ENCODE measurements at places on chromosomes 13 and 19. TPM values are rescaled to one million over a fixed set of nuclear protein-coding genes. Genes with fewer than 3 reads are reported as not detected.

- no peak for DNase-seq
Observed at GRCh38 chr19:37869766-37870340, 36.5 kb downstream of the WDR87 start.

SOX1 gene
- total RNA-seq = not detected

AMH gene
- 1.3 TPM for total RNA-seq

DNA sequence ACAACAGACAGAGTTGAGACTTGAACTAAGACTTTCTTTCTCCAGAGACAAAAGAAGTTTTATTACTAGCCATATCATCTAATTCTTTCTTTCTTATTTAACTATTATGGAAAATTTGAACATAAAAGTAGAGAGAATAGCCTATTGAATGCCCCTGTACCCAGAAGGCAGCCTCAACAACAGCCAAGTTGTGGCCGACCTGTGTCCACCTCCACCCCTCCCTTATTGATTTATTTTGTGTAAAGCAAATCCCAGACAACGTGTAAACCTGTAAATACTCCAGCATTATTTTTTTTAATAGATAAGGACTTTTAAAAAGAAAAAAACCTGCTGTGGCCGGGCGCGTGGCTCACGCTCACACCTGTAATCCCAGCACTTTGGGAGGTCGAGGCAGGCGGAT, 26.1 kb upstream of the FXYD3 start:
- no peak for DNase-seq

GRCh38 chr19:4851551-4852290, 15.7 kb downstream of the PLIN3 start:
- DNase-seq = peak; percentile 73

GRCh38 chr13:71939186-71939585, 72.2 kb upstream of the DACH1 start:
- no peak for DNase-seq

CDC37 gene
- 192 TPM for total RNA-seq

KCNRG gene
- total RNA-seq = 1.6 TPM

SPTBN4 gene
- total RNA-seq = 2.6 TPM

DNA sequence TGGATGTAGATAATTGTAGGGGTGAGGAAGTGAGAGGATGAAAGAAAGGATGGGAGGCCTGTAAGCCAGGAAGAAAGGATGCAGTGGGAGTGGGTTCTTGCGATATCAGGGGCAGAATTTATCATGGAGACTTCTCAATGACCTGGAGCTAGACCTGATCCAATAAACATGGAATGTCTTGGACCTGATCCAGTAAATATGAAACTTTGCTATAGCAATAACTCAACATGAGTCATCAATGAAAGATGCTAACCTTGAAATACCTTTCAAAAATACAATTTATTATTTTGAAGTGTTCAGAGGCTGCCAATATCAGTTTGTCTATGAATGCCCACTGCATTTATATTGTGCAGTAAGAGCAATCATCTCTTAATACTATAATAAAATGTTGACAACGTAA, 279.5 kb downstream of the POU4F1 start:
- DNase-seq = no peak

DNA sequence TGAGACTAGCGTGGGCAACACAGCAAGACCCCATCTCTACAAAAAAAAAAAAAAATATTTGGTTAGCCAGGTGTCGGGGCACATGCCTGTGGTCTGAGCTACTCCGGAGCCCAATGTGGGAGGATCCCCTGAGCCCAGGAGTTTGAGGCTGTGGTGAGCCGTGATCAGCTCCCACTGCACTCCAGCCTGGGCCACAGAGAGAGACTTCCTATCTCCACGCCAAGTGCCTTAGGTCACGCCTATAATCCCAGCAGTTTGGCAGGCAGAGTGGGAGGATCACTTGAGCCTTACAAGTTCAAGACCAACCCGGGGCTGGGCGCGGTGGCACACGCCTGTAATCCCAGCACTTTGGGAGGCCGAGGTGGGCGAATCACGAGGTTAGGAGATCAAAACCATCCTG, 8.7 kb upstream of the ADAT3 start:
- DNase-seq = no peak

DNA sequence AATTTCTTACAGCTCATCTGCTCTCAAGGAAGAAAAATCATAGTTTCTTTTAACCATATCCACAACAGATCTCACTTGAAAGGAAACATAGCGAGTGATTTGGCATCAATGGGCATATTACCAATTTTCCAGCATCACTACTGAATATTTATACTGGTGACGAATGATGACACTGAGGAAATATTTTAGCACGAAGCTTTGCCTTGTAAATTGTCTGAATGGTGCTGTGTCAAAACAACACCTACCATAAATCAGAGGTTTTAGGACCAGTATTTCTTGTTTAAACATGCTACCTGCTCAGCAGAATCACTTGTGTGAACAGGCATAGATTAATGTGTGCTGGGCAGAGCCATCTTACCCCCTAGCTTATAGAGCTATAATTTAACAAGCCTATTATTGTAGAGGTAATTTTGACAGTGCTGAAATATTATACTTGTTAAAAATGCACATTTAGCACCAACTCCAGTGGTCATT, 146.8 kb downstream of the ABCC4 start:
- no peak for DNase-seq

- DNase-seq = no peak
Observed at GRCh38 chr13:42653679-42654078, 79.7 kb downstream of the TNFSF11 start.

SERTAD1 gene
- 8.9 TPM for total RNA-seq

- DNase-seq = no peak
Observed at GRCh38 chr13:100854006-100854405, 179.4 kb upstream of the TMTC4 start.

- DNase-seq = no peak
Observed at GRCh38 chr13:45063261-45063860, 56.9 kb upstream of the GTF2F2 start.

DNA sequence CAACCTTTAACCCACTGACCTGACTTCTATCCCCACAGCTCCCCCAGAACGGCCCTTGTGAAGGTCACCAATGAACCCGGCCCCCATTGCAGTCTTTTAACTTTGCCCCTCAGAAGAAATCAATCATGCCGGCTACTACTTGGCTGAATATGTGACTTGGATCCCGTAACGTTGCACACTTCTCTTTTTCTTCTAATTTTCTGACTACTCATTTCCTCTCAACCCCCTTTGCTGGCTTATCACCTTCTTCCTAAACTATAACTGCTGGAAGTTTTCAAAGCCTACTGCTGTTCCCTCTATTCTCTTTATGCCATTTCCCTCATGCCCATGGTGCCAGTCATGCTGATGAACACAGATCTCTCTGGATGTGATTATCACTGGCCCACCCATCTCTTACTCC, 367.6 kb downstream of the DNAJC15 start:
- no peak for DNase-seq

CGB1 gene
- total RNA-seq = not detected

ZNF534 gene
- not detected for total RNA-seq

DNA sequence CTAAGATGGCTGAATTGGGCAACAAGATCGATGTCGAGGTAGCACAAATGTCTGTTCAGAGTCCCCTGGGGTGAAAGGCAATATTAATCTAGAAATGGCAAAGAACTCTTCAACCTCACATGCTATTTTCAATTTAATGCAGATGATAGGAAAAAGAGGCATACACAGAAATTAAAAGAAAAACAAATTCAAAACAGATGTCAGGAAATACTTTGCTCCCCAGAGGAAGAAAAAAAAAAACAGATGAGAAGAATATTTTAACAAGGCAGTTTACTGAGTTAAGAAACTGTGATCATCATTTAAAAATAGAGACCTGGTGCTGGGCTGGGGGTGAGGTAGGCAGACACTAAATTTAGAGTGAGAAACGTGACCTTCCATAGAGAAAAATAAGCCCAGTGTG, 421.9 kb upstream of the ARGLU1 start:
- no peak for DNase-seq

HTR2A gene
- total RNA-seq = 0.89 TPM

DNA sequence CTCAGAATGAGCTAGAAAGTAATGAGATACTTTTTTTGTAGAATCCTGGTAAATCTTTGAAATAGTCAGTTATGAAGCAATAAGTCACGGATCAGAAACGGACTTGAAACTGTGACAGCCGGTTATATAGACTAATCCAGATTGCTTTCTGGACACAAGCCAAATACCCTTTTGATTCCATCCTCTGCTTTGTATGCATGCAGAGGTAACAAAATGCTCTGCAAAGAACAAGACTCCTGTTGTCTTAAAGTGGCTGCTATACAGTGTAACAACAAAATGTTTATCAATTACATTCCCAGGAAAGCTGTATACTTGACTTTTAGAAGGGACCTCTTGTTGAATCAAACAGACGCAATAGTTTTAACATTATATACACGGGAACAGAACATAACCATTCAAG, 66.5 kb upstream of the STARD13 start:
- DNase-seq = no peak

- no peak for DNase-seq
Observed at GRCh38 chr13:40072663-40073120, 417.2 kb downstream of the COG6 start.

DNA sequence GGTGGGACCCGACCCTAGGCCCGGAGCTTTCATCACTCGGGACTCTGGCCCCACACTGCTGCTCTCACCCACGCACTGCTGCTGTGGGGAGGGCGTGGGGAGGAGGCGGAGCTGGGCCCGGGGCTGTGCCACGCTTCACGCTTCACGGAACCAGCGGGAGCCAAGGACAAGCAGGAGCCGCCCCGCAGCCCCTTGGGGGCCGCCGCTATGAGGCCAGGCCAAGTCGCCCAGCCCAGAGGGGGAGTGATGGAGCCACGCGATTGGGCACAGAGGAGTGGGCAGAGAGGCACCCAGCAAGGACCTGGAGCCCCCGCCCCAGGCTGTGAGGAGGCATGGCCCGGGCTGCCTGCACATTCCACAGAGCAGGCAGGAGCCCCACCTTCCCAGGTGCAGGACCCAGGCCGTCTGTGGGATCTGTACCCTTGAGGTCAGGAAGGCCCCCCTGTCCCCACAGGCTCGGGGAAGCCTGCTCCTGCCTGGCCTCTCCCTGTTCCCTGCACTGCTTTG, 10.2 kb upstream of the SUPT20H start:
- no peak for DNase-seq

GRCh38 chr19:55544776-55545439, 435 bp downstream of the SBK3 start:
- DNase-seq = no peak

DNA sequence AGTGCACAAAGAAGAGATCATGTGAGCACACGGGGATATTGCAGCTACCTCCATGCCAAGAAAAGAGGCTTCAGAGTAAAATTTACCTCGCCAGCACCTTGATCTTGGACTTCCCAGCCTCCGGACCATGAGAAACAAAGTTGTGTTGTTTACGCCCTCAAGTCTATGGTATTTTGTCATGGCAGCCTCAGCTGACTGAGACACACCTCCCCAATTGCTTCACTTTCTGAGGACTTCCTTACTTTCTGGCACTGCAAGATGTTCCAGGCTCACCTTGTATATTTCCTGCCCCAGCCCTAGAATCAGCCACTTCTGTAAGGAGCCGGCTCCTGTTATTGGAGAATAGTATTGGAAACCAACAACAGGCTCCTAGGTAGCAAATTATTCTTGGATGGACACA, 6.6 kb upstream of the CEBPG start:
- no peak for DNase-seq

HIPK4 gene
- total RNA-seq = 0.34 TPM

GRCh38 chr19:41868989-41869300, 8.1 kb upstream of the CD79A start:
- DNase-seq = no peak

DNA sequence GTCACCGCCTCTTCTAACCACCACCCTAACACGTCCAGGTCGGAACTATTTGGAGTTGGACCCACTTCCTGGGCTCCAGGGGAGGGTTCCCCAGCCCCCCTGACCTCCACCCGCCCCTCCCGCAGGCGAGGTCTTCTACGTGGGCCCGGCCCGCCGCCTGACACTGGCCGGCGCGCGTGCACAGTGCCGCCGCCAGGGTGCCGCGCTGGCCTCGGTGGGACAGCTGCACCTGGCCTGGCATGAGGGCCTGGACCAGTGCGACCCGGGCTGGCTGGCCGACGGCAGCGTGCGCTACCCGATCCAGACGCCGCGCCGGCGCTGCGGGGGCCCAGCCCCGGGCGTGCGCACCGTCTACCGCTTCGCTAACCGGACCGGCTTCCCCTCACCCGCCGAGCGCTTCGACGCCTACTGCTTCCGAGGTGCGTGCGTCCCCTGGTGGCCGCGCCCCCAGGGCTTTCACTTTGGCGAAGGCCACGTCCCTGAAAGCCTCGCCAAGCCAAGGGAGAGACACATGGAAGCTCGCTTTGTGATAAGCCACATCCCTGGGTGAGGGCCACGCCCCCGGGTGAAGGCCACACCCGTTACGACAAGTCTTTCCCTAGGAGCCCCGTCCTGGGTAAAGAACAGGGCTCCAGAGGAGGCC, 13.2 kb downstream of the NCAN start:
- DNase-seq = peak; percentile 58

- peak; percentile 81 for DNase-seq
Observed at GRCh38 chr19:38707512-38708114, 36.7 kb downstream of the CAPN12 start.

GRCh38 chr13:32125751-32126150, 94.2 kb downstream of the FRY start:
- no peak for DNase-seq

- DNase-seq = no peak
Observed at GRCh38 chr13:59276436-59276835, 887.3 kb downstream of the DIAPH3 start.

- no peak for DNase-seq
Observed at GRCh38 chr19:15213715-15214381, 13.1 kb upstream of the NOTCH3 start.

Data from ureter (tissue), 1 donor.